Caudate nucleus (tissue), 63 donors: ENCODE measurements at places on chromosomes 12 and 14.

DNA sequence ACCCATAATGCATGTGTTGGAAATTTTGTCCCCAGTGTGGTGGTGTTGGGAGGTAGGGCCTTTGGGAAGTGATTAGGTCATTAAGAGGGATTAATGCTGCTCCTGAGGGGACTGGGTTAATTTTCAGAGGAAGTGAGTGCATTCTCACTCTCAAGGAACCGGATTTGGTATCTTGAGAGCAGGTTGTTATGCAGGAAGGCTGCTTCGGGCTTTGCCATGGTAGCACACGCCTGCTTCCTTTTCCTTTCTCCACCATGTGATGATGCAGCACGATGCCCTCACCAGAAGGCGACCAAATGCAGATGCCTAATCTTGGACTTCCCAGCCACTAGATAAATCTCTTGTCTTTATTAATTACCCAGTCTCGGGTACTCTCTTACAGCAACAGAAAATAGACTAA lies 257.1 kb downstream of the SSPN start:
- no peak for DNase-seq

DNA sequence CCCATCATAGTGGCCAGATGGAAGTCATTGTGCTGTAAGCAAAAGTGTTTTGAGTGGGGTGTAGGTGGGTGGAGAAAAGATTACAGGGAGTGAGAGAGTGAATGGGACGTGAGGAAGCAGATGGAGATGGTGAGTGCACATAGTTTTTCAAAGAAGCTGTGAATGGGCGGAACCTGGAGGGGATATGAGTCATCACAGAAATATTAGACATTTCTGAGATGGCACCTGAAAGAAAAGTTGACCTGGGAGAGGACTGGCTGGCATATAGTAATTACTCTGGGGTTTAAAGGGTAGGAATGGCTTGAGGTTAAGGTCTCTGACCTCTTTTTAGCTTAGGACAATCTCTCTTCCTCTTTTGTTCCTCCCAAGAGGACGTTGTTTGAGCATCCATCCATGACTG lies 50.5 kb downstream of the ANO4 start:
- no peak for DNase-seq

GRCh38 chr14:61466905-61467280 lies 145.5 kb downstream of the PRKCH start:
- DNase-seq, result no peak

DNA sequence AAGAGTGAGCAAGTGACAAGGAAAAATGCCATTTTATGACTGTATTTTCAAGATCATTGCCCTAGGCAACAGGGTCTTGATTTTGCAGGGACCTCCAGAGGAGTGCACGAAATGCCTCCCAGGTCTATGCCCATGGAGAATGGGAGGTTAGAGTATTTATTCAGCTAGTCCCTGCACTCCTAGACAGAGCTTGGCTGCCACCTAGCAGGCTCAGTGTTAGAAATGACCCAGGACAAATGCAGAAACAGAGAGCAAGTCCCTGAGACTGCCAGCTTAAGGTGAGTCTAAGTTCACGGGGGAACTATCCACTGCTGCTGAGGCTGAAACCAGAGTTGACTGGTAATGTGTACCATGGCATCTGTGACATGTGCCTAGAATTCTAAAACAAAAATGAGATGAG lies 506.4 kb downstream of the MED13L start:
- no peak for DNase-seq

- no peak for DNase-seq
Measured at GRCh38 chr14:64983439-64984310, 3.0 kb upstream of the FNTB start.

- peak; percentile 59 for DNase-seq
Measured at GRCh38 chr12:121110211-121110940, 22.3 kb upstream of the P2RX7 start.

DNA sequence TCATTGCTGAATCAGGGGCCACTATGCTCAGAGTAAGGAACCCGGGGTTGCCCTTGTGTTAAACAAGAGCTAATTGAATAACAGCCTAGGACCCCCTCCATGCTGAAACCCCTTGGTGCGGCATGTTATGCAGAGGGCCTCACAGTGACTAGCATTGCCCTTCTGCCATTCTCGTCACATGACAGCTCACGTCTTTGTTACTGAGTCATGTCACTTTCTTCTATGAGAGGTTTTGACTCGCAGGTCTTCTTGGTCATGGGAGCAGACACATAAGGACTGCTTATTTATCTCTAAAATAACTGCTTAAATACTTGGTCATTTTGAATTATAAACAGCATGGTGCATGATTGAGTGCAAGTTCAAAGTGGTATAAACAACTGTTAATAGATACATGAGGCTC lies 24.9 kb downstream of the TCTN1 start:
- no peak for DNase-seq
